RCC 7860 (cell line): ENCODE measurements at places on chromosomes 6 and 20.
A peak's percentile ranks its signal among the peaks of the same experiment; 100 is the strongest.

DNA sequence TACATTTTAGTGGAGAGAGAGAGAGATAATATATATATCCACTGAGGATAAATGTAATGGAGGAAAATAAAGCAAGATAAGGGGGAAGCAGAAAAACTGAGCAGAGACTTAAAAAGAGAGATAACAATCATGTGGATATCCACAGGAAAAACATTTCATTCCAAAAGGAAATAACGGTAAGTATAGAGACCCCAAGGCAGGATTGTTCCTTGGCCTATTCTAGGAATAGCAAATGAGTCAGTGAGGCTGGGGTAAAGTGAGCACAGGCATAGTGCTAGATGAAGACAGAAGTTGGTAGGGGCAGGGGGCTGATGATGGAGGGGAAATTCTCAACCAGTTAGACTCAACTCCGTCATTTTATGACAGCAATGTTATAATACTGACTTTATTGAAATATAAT is 11.2 kb downstream of the CDC40 start:
- DNase-seq = no peak

DNA sequence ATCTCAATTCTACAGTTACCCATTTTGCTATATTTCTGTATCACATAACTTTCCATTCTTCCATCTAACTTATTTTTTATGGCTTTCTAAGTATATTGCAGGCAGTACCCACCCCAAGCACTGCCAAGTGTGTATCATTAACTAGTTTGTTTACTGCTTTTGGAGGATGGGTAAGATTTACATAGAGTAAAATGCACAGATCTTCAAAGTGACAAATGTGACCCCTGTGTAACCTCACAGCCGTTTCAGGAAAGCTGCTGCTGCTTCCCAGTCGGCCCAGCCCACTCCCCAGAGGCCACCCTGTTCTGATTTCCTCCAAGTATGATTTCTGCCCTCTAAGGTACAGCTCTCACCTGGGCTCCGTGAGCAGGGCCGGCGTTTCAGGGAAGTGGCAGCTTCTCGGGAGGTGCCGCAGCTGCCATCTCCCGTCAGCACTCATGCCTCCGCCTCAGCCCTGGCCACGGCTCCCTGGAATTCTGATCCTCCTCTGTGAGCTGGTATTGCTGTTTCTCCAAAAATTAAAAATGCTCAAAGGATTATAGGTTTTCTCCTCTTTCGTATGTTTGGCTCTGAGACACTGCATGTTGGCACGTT is 15.0 kb upstream of the MAP1LC3A start:
- DNase-seq = no peak

DNA sequence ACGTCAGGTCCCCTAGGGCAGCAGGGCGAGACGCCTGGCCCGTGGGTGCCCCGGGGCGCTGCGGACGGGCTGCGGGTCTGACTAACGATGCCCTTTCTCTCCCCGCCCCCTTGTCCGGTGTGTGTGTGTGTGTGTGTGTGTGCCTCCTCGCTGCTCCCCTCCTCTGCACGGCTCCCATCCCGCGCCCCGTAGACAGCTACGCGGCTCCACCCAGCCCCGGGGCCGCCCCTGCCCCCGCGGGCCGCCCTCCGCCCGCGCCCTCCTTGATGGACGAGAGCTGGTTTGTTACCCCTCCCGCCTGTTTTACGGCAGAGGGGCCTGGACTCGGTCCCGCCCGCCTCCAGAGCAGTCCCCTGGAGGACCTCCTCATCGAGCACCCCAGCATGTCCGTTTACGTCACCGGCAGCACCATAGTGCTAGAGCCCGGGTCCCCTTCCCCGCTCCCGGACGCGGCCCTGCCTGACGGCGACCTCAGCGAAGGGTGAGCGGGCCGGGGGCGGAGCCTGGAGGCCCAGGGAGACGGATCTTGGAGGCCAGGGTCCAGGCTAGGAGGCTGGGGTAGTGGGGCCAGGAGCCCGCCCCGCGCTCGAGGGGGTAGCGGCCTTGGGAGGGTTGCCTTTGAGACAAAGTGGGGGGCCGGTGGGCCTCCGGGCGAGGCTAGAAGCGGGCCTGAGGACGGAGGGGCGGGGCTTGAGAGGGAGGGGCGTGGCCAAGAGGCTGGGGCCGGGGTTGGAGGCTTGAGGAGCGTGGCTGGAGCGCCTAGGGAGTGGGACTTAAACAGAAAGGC is 5.1 kb downstream of the TP53INP2 start:
- DNase-seq = peak; percentile 16

GRCh38 chr6:168100011-168100802 is 21.2 kb upstream of the FRMD1 start:
- DNase-seq = no peak

GRCh38 chr20:22584522-22584921 is at the start of gene FOXA2:
TSS of gene FOXA2 (minus strand) at chr20:22584572. CDS start at chr20:22584278, 294 bp downstream.
- no peak for DNase-seq

- no peak for DNase-seq
Measured at GRCh38 chr20:60835876-60836275, 416.2 kb upstream of the CDH4 start.

DNA sequence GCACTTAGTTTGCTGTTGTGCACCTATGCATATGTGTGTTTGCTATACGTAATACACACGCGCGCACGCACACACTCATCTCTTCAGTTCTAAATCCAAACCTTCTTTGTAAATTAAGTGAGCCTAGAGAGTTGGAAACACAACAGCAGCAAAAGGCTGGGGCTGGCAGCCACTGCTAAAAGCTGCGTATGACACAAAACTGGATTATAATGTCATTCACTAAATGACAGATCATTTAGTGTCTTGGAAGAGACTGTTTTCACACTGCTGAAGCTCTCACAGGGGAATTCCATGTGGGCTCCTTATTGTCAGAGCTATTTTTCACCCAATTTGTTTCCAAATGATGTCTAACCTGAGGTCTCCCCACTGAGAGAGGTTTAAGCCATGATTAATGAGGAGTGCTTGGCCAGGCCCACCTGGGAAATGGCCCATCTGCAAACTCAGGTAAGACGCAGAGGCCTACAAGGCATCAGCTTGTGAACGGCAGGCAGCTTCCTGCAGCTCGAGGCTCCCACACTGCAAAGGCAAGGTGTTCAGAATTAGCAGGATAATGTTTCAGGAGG is 94.2 kb downstream of the OLIG3 start:
- no peak for DNase-seq

GRCh38 chr6:81049425-81050042 is 702.9 kb downstream of the TENT5A start:
- DNase-seq = no peak

DNA sequence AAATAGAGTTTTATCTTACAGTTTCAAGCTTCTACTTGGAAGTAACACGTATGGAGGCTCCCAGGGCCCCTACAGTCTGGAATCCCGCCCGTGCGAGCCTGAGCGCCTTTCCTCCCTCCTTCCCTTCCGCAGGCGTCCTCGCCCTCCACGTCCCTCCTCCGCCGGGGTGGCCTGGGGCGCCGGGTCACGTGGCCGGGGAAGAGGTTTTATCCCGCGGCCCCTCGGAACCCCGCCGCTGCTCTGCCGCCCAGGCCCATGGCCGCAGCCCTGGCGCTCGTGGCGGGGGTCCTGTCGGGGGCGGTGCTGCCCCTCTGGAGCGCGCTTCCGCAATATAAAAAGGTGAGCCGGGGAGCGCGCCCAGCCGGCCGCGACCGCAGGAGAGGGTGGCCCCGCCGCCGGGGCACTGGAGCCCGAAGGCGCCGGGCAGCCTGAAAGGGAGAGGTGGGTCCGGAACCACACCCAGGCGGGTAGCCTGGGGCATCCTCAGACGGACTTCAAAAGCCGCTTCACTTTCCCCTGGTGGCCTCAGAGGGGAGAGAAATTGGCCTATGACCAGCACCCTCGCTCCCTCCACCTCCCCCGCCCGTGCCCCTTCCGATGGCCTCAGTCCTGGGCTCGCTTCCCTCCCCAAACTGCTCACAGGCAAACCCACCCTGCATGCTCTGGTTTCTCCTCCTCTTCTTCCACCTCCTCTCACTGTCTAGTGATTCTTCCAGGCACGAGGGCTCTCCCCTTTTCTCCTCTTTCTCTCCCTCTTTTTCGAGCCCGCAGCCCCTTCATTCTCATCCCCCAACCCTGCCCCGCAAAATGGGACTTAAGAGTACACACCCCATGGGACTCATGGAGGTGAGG is at the start of gene CLPSL2:
Gene CLPSL2, plus strand, starts transcription at position 235 of the 852 bp plus-strand sequence. Its CDS starts 21 bp downstream, at position 256.
- no peak for DNase-seq

GRCh38 chr6:108748959-108749358 is 99.3 kb upstream of the ARMC2 start:
- DNase-seq = no peak

DNA sequence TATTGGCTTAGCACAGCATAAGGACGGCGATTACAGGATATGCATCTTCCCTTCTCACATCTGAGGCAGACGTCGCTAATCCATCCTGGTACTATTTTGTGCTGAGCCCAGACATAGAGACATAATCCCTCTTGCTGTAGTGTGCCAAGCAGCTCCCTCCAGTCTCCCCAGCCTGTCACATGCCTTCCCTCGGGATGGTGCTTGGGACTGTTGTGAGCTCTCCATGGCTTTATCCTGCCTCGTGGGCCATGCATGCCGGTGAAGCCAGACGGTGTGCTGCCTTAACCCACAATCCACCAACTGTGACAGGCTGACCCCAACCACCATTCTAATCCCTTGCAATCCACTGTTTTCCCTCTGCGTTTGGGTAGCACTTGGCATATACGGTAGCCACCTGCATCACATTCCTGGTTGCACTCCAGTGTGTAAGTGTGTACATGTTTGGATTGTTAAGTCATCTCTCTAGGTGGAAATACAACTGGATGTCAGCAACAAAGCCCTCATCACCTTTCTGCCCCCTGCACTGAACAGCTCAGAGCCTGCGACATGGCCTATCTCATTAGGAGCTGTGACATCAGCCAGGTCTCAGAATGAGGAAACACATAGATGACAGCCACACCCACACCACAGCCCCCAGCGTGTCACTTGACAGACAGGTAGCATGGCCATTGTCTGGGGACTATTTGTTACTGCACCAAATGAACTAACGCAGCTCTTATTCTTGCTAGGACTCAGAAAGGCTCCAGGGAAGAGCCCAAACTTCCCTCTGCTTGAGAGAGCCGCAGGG is 374.8 kb upstream of the CDH4 start:
- DNase-seq = no peak

GRCh38 chr6:63819831-63820230 is 184.2 kb downstream of the PHF3 start:
- DNase-seq = no peak

DNA sequence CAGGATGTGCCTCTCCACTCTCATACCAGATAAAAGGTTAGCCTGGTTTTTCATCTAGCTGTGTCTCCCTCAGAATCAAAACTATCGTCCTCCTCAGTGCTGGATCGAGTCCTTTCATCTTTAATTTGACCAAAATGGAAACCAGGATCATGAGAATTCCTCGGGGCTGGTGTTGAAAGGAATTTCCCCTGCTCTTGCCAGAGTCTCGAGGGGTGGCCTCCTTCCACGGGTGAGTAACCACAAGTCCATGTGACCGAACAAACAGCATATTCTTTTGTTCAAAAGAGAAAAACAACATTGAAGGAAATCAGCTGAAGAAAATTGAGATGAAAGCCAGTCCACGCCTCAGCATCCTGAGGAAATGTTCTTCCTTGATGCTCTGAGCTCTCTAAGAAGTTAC is 165.9 kb upstream of the CDYL start:
- no peak for DNase-seq

DNA sequence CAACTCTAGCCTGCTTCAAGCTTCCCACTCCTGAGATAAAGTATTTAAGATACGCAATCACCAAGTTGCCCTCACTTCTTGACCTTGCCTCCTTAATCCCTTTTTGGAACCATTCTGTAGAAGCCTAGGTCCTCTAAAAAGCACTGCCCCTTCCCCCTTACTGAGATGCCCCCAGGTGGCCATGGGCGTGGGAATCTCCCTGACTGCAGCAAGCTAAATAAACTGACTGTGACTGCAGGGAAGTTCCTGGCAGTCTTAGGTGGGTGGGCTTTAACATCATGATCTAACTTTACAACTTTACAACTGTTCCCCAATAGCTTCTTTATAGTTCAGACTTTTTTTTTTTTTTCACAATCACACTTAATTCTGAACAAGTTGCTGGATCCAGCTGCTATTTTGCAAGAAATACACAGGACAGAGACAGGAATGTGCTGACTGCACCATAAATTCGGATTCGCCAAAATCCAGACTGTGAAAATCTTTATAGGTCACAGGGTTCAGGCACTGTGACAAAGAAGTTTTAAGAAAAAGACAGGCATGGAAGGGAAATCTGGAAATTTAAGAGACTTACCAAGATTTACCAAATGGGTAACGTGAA is 344.2 kb upstream of the SULF2 start:
- no peak for DNase-seq

DNA sequence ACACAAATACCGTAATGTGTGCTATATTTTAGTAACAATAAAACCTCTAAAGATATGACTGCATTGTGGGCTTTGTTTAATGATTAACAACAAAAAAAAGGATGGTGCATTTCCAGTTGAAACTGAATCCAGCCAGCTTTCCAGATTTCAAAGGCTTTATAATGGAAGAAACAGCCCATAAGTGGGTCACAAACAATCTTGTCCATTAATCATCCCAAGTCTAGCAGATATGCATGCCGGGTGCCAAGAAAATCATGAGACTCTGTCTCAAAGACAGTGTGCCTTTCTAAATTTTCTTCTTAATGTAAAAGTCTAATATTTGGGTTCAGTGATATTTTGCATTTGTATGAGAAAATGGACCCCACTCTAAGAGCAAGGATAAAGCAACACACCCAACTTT is 20.6 kb upstream of the LAMP5 start:
- no peak for DNase-seq
